MV-4-11 (cell line): ENCODE measurements at places on chromosomes 2 and 18.

DNA sequence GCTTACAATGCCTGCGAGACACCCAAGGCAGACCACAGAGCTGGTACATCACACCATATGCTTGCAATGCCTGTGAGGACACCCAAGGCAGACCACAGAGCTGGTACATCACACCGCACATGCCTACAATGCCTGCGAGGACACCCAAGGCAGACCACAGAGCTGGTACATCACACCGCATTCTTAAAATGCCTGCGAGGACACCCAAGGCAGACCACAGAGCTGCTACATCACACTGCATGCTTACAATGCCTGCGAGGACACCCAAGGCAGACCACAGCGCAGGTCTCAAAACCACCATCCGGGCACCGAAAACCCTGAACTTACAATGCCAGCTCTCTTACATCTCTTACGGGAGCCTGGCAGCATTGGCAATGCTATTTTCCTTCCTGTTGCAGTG lies 799.6 kb downstream of the GALR1 start:
- DNase-seq, result no peak

DNA sequence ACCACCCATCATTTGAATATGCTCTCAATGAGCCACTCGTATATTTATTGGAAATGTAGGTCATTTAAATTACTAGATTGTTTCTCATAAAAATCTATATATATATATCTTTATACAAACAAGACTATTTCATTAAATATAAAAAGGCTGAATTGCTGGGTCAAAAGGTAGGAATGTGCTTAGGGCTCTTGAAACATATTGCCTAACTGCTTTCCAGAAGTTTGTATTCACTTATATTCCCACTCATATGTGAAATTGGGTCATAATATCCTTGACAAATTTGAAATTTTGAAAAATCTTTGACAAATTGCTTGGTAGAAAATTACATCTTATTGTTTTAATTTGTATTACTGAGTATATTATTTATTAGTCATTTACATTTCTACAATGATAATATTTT lies 999.8 kb upstream of the CDH2 start:
- DNase-seq, result no peak

DNA sequence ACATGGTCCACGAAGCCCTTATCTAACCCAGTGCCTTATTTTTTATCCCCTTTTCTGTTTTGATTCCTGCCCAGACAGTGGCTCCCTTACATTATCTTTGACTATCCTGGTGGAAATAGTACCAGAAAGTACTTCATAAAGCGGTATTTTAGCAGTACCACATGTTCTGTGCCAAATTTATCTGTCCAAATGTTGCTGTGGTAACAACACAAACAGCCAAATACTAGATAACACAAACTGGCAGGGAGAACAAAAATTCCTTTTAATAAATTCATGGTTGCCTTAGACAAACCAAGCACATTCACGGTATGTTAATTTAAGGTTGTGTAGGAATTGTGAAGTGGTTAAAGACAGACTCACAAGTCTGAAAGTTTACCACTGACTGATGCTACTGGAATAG lies 187.9 kb upstream of the LHCGR start:
- DNase-seq, result no peak

DNA sequence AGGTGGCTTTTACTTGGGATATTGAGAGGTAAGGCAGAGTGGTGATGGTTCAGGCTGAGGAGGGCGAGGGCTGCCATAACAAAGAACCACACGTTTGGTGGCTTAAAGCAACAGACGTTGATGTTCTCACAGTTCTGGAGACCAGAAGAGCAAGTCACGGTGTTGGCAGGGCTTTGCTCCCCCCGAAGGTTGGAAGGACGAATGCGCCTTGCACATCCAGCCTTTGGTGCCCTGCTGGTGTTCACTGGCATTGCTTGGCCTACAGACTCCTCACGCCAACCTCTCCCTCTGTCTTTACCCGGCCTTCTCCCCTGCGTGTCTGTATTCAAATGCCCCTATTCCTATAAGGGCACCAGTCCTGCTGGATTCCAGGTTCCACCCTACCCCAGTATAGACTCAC lies 125.4 kb downstream of the TPO start:
- no peak for DNase-seq

DNA sequence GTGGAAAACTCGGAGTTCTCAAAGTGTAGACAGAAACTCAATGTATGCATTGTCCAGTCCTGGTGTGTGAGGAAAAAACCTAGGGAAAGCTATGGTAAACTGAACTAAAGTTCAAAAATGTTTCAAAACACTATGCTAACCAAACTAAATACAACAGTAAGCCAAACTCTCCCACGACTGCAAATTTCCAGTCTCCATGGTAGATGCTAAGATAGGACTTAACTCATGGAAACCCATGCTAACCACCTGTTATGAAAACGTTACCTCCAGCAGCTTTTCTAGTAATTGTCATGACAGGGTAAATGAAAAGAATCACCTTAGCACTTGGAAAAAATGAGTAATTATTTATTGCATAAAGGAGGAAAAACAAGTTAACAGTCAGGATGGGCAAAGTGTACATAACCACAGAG lies 135.7 kb upstream of the EPC2 start:
- DNase-seq, result no peak

DNA sequence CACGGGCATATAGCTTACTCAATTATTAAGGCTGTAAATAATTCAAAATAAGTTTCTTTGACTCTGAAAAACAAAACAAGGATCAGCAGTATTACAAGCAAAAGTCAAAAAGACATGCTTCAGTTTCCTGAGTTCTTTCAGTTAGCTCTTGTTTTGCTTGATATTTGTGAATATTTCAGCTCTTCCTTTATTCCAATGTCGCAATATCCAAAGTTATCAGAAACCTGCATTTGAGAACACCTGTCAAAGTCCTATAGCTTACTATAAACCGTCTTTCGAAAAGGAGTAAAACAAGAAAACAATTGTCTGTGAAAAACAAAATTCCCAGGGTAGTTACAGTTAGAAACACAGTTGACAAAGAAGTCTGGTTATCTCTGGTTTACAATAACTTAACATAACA lies 14.7 kb downstream of the CYP27A1 start:
- no peak for DNase-seq

DNA sequence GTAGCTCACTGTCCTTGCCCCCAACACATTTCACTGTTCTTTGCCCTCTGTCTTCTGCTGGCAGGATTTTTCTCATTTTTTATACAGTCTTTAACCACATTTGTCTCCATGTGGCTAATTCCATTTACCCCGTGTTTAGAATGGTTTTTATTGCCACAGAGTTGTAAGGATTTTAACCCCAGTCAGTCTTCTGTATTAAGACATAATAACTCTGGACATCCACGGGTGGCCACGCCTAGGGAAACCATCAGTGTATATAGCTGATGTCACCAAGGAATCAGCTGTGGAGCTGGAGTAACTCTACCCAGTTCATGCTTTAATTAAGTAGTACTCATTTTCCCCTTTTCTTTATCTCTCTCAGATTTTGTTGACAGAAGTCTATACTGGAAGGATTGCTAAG lies 139.8 kb downstream of the MAP4K4 start:
- DNase-seq, result no peak

GRCh38 chr2:26521913-26522180 lies 43.9 kb upstream of the OTOF start:
- no peak for DNase-seq

- no peak for DNase-seq
These were observed 465.1 kb upstream of the MYT1L start for GRCh38 chr2:2796207-2796606.

GRCh38 chr2:232014681-232015080 lies 53.2 kb downstream of the DIS3L2 start:
- no peak for DNase-seq

- DNase-seq, result peak; percentile 52
These were observed 81.1 kb upstream of the CD302 start for GRCh38 chr2:159879051-159879604.

DNA sequence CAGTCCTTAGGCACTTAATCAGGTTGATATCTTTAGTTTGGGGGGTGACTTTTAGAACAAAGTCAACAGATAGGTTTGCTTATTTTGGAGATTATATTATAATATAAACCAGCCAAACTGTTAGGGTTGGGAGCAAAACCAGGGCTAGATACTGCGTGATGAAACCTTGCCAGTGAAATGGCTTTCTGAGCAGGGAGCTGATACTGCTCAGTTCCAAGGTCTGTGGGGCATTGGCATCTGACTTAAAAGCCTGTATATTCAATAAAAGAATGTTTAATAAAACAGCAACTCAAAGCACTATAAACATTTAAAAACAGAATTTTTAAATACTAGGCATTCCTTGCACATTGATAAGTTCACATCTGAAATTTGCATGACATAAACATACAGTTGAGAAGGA lies 19.3 kb downstream of the PTPRM start:
- DNase-seq, result no peak

DNA sequence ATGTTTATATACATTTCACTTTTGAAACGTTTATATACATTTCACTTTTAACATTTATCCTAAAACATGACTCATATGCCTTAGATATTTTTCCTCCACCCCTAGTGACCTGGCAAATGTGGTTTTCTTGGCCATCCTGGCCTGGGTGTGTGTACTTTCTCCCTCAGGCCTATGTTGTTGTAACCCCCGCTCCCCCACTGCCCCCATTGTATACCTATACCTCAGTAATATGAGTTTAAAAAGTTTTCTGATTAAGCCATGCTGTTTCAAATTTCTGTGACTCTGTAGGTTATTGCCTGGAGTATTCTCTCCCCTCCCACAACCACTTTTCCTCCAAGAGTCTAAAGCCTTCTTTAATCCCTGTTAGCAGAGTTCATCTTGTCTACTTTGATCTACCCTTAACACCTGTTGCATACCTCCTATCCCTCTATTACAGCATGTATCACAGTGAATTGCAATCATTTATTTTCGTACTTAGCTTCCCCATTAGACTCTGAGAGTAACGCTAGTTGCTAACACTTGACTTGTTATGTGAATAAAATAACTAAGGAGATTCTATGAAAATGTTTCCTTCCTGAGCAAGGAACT lies 67.9 kb downstream of the LCLAT1 start:
- no peak for DNase-seq

DNA sequence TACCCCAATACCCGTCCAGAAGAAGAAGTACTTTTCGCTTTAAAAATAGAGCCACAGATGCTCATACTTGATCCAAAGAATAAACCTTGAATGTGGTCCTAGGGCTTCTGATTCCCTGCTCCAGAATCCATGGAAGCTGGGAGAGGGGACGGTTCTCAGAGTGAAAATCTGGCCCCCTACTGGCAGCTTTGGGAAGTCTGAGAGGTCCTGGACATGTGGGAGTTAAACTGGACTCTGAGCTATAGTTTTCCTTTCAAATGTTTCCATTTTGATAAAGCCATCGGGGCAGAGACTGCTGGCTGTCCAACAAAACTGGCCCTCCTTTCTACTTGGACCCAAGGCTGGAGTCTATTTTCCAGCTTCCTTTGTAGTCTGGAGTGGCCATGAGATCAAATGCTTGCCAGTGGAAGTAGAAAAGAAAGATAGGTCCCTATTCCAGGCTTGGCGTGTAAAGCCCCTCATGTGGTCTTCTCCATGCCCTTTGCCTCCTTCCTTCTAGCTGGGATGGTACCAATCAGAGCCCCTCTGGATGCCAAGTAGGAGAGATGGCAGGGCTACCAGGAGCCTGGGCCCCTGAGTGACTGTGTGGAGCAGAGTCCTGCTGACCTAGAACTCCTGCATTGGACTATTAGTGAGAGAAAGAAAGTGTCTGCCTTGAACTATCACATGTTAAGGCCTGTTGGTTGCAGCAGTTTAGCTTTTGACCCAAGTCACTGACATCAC lies 37.7 kb upstream of the TBC1D8 start:
- DNase-seq, result no peak

- no peak for DNase-seq
These were observed 978.1 kb upstream of the CDH2 start for GRCh38 chr18:29154758-29155725.

DNA sequence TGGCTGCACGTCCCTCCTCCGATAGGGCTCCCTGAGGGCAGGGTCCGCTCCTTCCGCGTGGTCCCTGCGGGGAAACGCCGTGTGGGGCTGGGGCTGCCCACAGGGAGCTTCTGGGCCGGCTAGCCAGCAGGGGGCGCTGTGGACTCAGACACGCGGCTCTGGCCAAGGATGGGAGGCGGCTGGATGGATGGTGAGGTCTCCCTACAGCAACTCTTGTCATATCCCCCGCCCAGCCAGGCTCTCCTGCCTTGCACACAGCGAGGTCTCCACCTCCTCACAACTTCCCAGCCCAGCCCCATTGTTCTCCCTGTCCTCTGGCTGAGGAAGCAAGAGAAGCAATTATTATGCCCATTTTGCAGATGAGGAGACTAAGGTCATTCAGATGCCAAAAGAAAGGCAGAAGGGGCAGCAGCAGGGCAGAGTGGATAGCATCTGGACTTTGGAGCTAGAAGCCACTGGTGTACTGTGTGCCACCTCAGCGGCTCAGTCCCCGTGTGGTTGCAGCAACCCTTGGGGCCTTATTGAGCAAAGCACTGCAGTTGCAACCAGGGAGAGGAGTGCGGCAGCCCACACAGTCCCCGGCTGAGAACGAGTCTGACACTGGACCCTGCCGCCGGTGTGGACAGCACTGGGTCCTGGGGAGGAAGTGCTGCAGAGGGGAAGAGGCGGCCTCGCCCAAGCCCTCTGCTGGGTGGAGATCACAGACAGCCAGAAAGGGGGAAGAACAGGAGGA lies 99.0 kb downstream of the ZFP36L2 start:
- DNase-seq, result peak; percentile 79

- DNase-seq, result no peak
These were observed 108.6 kb downstream of the CERS6 start for GRCh38 chr2:168564641-168565040.

DNA sequence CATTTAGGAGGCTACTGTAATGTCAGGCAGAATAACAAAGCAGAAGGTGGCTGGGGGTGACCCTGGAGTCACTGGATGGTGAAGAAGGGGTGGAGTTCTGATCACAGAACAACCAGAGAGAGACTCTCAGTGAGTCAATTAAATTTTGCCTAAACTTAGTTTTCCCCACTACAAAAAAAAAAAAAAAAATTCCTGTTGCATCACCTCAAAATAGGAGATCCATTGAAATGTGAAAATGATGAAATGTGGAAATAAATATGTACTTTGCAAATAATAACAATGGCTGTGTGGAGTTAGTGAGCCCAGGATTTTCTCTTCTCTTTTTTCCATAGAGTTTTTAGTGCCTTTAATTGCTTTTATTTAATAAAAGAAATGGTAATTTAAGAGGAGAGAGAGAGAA lies 165.5 kb downstream of the GFPT1 start:
- no peak for DNase-seq

- DNase-seq, result no peak
These were observed 564 bp downstream of the GCC2 start for GRCh38 chr2:108449410-108450130.

DNA sequence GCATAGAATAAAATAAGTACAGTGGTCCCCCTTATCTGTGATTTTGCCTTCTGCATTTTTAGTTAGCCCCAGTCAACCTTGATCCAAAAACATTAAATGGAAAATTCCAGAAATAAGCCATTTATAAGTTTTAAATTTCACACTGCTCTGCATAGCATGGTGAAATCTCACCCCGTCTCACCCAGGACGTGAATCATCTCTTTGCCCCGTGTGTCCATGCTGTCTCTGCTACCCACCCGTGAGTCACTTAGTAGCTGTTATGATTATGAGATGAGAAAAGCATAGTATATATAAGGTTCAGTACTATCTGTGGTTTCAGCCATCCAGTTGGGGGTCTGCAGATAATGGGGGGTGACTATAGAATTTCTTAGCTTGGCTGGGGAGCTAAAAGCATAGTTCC lies 67.3 kb downstream of the RHBDD1 start:
- DNase-seq, result no peak

- DNase-seq, result no peak
These were observed 180.2 kb downstream of the LTBP1 start for GRCh38 chr2:33126958-33127357.

GRCh38 chr2:69618362-69618761 lies 25.2 kb downstream of the AAK1 start:
- DNase-seq, result no peak

- peak; percentile 79 for DNase-seq
These were observed 2.4 kb upstream of the NEDD4L start for GRCh38 chr18:58041633-58042032.
